ENCODE measurements at places on chromosomes 7 and 10. TPM values are rescaled to one million over a fixed set of nuclear protein-coding genes. Genes with fewer than 3 reads are reported as not detected.

The MEPCE gene
- 32.6 TPM for total RNA-seq

DNA sequence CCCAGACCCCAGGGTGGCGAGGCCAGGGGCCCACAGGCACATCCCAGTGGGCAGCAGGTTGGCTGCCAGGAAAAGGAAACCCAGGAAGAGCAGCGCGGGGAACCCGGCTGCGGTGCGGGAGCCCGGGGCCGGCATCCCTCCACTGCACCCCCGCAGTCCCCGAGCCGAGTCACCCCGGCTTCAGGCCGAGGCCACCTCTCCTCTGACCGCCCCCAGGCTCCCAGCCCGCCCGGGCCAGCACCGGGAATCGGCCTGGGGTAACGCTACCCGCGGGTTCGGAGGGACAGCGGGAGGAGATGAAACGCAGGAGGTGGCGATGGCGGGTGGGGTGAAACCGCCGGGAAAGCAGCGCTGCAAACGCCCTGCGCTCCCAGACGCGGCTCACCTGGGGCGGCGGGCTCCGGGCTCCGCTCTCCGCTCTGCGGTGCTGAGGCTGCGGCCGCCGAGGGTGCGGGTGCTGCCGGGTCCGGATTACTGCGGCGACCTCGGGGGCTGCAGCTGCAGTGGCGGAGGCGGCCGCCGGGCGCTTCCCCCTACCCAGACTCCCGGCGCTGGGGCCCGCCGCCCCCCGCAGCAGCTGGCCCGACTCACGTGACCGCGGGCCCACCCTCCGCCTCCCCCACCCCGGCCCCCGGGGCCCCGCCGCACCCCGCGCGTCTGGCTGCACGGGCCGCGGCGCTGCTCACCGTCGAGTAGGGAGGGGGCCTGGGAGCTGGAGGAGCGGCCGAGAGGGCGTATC lies at the start of gene SCRN1:
Gene SCRN1 (minus strand): TSS at position 545 of the 739 bp plus-strand sequence. CDS start 20,734 bp downstream, outside the sequence.
- peaks cover 17% of the 10 kb centered on the region for H3K4me1 ChIP-seq
- peaks cover 17% of the 10 kb centered on the region for H3K27me3 ChIP-seq
- DNase-seq = peak; percentile 68
- peak within 1 kb of the TSS; percentile 94 for H3K4me3 ChIP-seq
- no peaks in the 10 kb centered on the region for H3K36me3 ChIP-seq

DNA sequence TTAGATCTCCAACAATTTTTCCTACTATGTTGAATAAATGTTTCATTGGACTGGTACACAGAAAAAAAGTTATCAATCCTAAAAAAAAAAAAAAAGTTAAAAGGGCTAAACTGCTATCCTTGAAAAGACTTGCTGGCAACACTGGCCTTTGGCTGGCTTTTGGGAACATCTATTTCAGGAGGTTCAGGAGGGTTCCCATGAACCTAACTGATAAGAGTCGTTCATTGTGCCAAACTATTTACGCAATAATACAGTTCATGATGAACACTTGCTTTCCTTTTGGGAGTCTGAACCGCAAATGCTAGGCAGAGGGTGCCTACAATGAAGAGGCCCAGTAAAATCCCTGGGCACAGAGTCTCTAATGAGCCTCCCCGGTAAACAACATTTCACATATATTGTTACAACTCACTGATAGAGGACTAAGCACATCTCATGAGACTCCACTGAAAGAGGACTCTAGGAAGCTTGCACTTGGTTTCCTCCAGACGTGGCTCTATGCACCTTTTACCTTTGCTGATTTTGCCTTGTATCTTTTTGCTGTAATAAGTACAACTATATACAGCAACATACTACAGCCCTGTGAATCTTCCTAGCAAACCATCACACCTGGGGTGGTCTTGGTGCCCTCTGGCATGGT lies 45.0 kb downstream of the ZFAND4 start:
- no peak for DNase-seq
- H3K4me3 ChIP-seq = no peak overlapping the region
- H3K27ac ChIP-seq = no peak overlapping the region
- H3K4me1 ChIP-seq = no peaks in the 10 kb centered on the region
- no peaks in the 10 kb centered on the region for H3K36me3 ChIP-seq
- no peaks in the 10 kb centered on the region for H3K27me3 ChIP-seq

DNA sequence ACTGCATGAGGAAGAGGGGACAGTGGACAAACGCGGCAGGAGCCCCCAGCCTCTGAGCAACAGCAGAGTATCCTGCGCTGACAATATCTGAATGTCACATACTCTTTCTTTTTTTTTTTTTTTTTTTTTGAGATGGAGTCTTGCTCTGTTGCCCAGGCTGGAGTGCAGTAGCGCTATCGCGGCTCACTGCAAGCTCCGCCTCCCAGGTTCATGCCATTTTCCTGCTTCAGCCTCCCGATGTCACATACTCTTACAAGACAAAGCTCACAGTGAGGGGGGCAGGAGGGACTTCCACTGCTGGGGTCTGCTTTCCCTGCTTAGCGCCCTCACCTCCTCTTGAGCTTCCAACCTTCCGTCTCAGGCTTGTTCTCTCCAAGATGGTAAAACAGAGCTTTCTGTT lies 51.2 kb upstream of the TNS3 start:
- no peak for DNase-seq
- no peak overlapping the region for H3K4me3 ChIP-seq
- H3K36me3 ChIP-seq = no peaks in the 10 kb centered on the region
- H3K4me1 ChIP-seq = peaks cover 29% of the 10 kb centered on the region
- no peaks in the 10 kb centered on the region for H3K27me3 ChIP-seq

The FAM131B gene
- total RNA-seq = 28.8 TPM

The IRF5 gene
- total RNA-seq = 3.7 TPM

DNA sequence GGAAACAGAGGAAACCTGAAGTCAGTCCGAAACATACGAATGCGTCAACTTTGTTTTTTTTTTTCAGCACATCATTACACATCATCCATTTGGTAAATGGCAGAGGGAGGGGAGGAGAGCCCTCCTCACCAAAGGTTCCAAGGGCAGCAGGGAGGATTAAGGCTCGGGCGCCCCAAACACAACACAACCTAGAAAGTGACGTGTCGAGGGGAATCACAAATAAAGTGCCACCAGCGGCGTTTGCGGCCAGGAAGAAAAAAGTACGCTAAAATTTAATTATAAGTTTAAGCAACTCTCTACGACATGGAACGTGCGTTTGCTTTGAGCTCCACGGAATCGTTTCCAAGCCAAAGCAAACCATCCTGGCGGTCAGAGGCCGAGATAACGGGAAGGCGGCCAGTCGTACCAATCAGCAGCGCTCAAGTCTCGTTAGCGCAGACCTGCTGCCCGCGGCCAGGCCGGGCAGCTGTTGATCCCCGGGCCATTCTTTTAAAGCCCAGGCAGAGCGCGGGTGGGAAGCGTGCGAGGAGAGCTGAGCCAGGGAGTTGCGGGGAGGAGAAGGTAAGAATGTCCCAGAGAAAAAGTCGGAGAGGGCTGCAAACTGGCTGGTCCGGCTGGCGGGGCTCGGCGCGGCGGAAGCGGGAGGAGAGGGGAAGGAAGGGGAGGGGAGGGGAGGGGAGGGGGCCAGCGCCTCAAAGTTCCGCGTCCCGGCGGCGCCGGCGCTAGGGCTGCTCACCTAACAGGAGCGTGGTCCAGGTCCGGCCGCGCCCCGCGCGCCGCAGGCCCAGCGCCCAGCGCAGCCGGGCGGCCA lies 719 bp downstream of the DPY19L1 start:
- peak overlapping the region; percentile 67 for H3K27ac ChIP-seq
- H3K4me1 ChIP-seq = peaks cover 8% of the 10 kb centered on the region
- H3K4me3 ChIP-seq = peak overlapping the region; percentile 94
- no peaks in the 10 kb centered on the region for H3K27me3 ChIP-seq
- no peaks in the 10 kb centered on the region for H3K36me3 ChIP-seq
- peak; percentile 64 for DNase-seq

- H3K4me3 ChIP-seq = peak overlapping the region; percentile 87
- no peaks in the 10 kb centered on the region for H3K36me3 ChIP-seq
- no peak overlapping the region for H3K27ac ChIP-seq
Observed at GRCh38 chr10:101031796-101032636, 982 bp downstream of the SFXN3 start.

The UTF1 gene
- 12.2 TPM for total RNA-seq

The SLC16A9 gene
- total RNA-seq = 16.0 TPM

GRCh38 chr7:28026237-28026636 lies 154.4 kb downstream of the JAZF1 start:
- H3K36me3 ChIP-seq = no peaks in the 10 kb centered on the region
- H3K4me1 ChIP-seq = peaks cover 7% of the 10 kb centered on the region
- no peaks in the 10 kb centered on the region for H3K27me3 ChIP-seq
- H3K4me3 ChIP-seq = no peak overlapping the region

GRCh38 chr10:97174276-97174775 lies 11.4 kb downstream of the SLIT1 start:
- H3K27me3 ChIP-seq = 0 out of 2 replicates have a peak, but pooled peaks cover 5% of the 10 kb centered on the region
- no peak for DNase-seq
- no peak overlapping the region for H3K4me3 ChIP-seq
- H3K4me1 ChIP-seq = no peaks in the 10 kb centered on the region
- H3K27ac ChIP-seq = no peak overlapping the region

DNA sequence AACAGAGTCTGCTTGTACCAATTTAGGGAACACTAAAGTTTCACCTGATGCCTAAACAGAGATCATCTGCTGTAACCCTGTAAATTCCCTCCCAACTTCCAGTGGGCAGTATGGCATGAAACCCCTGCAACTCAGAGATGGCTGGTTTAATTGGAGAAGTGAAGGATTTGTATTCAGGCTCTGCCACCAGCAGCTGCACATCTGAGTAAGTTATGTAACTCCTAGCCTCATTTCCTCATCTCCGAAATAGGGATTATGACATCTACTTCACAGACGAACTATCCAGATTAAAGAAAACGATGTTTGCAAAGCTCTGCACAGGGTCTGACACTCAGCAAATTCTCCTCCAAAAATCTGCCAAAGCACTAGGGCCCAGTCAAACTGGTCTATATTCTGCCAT lies 493.0 kb downstream of the KCNMA1 start:
- peaks cover 12% of the 10 kb centered on the region for H3K4me1 ChIP-seq
- no peaks in the 10 kb centered on the region for H3K27me3 ChIP-seq
- DNase-seq = no peak

DNA sequence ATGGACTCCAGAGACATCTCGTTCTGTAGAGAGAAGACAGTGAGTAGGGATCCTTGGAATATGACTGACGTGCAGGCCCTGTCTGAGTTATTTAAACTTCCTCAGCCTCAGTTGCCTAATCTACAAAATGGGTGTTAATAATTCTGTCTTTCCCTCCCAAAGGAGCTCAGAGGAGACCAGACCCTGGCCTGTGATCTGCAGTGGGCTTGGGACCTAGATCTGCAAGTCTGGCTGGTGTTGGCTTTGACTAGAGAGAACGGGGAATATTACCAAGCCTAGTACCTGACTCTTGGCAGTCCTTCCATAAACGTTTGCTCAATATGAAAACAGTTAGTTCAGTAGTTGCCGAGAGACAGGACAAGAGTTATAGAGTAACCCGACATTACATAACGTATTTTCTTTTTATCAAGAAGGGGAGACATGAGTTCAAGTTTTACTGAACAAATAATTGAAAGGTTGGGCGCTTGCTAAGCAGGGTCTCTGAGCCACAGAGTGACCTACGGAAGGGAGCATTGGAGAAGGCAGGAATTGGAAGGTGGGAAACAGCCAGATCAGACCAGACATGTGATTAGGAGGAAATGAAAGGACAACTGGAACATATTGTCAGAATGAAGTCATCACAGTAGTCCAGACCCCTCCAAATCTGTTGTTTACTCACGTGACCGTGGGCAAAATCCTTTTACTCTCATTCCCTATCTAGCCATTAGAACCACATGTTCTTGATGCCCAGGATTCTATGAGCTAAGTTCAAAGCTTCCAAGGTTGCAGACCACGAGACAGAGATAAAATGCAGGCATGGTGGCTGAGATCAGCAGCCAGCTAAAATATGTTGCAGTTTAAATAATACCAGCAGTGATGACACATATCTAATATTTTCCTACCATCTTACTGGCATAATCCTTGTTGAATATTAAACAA lies 10.9 kb upstream of the CYP3A4 start:
- H3K27ac ChIP-seq = no peak overlapping the region
- H3K4me3 ChIP-seq = no peak overlapping the region
- H3K27me3 ChIP-seq = no peaks in the 10 kb centered on the region

The COL17A1 gene
- total RNA-seq = 0.04 TPM

The RBAK gene
- 15.1 TPM for total RNA-seq

The ARMC3 gene
- 0.16 TPM for total RNA-seq

The CFAP58 gene
- 0.63 TPM for total RNA-seq

The TUBB8 gene
- 1.4 TPM for total RNA-seq

The CD36 gene
- 1.8 TPM for total RNA-seq

DNA sequence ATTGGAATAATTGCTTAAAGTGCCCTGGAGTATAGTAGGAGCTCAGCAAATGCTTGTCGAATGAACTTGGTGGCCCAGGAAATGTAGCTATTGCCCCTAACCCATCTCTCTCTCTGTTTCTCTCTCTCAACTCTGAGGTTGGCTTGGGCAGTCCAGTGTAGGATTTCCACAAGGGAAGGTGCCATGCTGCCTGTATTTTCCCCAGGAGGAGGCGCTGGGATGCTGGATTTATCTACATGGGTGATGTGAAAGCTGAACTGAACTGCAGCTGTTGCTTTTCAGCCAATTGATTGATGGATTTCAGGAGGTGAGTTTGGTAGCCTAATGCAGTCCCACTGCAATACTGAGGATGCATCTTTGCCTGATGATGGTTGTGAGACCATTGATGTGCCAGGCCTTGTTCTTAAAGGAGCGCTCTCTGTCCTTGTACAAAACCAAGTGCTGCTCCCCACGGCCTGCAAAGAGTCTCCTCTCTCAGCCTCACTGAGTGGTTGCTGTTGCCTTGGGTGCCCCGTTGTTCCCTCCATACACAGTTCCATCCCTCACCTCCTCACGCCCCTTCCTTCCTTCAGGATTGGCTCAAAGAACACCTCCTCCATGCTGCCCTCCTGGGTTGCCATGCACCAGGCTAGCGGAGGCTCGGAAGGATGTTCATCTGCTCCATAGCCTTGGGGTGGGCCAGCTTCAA lies 200.6 kb downstream of the GLRX3 start:
- no peaks in the 10 kb centered on the region for H3K4me1 ChIP-seq
- H3K4me3 ChIP-seq = no peak overlapping the region
- H3K36me3 ChIP-seq = 0 out of 2 replicates have a peak, but pooled peaks cover 3% of the 10 kb centered on the region
- no peaks in the 10 kb centered on the region for H3K27me3 ChIP-seq
- H3K27ac ChIP-seq = no peak overlapping the region

The PNPLA8 gene
- total RNA-seq = 12.5 TPM

DNA sequence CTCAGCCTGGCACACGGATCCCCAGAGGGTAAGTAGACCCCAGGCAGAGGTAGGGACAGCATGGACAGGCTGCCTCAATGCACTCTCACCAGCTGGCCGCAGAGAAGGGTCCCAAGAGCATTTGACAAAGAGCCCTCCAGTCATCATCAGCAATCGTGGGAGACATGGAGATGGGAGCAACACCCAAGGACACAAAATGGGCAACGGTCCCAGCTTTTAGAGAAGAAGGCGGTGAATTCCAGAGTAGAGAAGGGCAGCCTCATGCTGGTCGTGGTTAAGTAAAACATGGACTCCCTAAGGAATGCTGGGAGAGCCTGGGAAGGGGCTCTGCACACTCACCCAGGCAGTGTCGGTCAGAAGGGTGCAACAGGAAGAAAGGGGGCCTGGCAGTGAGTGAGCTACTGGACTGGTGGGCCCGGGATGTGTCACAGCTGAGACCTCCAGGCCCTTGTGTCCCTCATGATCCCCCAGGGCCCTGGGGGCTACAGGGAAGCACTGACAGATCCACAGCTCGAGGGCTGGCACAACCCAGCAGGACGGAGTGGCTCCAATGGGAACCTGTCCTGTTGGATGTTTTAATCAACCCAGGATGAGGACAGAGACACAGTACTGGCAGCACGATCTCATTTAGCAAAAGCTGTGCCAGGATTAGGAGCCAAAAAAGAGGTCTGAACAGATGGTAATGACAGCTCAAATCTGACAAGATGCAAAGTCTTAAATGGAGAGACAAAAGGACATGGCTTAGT lies 147.1 kb downstream of the NEURL1 start:
- H3K27ac ChIP-seq = no peak overlapping the region
- peaks cover 28% of the 10 kb centered on the region for H3K4me1 ChIP-seq
- H3K27me3 ChIP-seq = no peaks in the 10 kb centered on the region

- no peaks in the 10 kb centered on the region for H3K27me3 ChIP-seq
- no peak for DNase-seq
- no peak overlapping the region for H3K27ac ChIP-seq
- no peak overlapping the region for H3K4me3 ChIP-seq
Observed at GRCh38 chr10:3516234-3516922, 268.6 kb downstream of the KLF6 start.

Measured in GM23338 (cell line).